ENCODE measurements at places on chromosomes 3 and 15.

GRCh38 chr3:86954747-86955146 lies 36.2 kb downstream of the VGLL3 start:
- DNase-seq = no peak

DNA sequence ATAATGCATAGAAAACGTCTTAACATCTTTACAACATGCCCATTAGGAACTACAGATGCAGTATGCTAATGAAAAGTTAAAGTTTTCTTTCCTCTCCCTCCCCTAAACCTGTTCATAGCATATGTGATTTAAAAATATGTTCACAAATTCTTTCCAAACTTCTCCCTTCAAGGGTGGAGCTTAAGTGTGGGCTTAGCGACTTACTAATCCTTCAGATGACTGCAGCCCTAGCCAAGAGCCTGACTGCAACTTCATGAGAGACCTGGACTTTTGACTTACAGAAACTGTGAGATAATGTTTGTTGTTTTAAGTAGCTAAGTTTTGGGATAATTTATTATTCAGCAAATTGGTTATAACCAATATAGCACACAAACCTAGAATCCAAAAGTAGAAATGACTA lies 22.0 kb upstream of the ANXA2 start:
- no peak for DNase-seq

DNA sequence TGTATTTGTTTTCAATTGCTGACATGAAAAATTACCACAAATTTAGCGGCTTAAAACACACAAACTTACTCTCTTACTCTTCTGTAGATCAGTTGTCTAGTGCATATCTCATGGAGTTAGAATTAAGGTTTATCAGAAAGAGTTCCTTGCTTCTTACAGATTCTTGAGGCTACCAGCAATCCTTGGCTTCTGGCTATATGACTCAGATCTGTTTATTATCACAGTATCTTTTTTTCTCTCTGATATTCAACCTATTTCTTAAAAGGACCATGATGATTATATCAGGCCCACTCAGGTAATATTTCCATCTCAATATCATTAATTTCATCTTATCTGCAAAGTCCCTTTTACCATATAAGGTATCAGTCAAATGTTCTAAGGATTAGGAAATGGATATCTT lies 263.5 kb upstream of the BCHE start:
- DNase-seq = no peak

- no peak for DNase-seq
Observed at GRCh38 chr15:73324496-73325170, 44.1 kb downstream of the HCN4 start.

DNA sequence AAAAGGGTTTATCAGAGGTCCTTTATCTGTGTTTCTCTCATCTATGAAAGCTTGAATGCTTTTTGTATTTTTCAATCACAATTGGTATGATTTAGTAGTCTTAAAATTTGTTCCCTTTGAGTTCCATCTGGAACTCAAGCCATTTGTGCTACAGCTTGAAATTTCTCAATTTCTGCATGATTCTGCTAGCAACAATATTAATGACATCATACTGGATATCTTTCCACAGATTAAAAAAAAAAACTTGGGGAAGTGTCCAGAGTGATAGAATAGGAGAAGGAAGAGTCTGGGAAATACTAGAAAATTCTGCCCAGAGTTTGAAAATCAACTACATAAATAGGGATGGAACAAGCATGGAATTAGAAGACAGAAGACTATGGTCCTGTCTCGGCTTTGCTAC lies 9.3 kb upstream of the FBN1 start:
- no peak for DNase-seq

DNA sequence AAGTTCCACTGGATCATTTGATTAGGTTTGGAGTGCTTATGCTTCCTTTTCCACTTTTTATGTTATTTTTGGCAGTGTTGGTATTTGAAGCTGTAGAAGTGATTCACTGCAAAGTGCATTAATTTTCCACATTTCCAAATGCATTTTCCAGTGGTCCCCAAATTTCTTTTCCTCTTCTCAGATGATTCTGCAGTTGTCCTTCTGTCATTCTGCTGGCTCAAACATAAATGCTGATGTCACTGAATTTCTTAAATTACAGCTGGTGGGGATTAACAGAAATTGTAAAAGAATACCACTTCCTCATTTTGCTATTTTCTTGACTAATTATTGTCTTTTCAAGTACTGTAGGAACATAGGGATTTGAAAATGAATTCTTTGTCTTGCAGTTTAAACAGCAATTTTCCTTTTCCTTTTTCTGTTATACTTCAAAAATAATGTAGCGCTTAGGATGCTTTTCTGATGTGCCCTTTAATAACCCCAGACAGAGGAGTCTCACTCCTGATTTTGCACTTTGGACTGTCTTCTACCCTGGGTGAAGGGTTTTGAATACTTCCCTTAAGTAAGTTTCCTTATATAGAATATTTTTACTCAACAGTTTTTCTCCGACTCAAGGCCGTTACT lies 25.0 kb downstream of the MITF start:
- no peak for DNase-seq

GRCh38 chr3:110454066-110454465 lies 617.5 kb upstream of the NECTIN3 start:
- DNase-seq = no peak

DNA sequence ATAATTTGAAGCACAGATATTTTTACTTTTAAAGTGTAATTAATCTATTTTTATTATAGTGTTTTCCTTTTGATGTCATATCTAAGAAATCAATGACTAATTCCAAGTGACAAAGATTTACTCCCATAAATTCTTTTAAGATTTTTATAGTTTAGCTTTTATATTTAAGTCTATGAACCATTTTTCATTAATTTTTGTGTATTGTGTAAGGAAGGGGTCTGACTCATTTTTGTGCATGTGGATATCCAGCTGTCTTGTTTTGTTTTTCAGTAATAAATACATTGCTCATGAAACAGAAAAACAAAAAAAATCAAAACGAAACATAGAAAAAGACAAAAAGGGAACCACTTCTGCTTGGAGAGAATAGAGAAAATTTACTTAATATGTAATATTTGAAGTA lies 145.1 kb downstream of the EPHA6 start:
- DNase-seq = no peak

GRCh38 chr15:52006702-52007340 lies 12.2 kb upstream of the MAPK6 start:
- DNase-seq = no peak

- no peak for DNase-seq
Observed at GRCh38 chr3:191342411-191342810, 12.1 kb upstream of the UTS2B start.

- no peak for DNase-seq
Observed at GRCh38 chr3:117799387-117799735, 1089.8 kb downstream of the TUSC7 start.

DNA sequence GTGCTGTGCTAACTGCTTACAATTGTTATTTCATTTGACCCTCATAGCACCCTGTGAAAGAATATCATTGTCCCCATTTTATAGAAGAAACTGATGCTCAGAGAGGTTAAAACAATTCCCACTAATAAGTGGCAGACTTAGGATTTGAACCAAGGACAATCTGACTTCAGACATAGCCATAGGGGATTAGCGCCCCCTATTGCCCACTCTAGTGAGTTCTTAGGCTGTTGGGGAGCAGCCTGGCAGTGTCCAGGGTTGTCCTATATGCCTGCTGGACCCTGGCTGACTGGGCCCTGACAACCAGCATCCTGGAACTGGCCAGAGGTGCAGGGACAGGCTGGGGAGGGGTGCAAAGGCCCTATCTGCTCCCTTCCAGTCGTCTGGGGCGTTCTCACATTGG lies 15.4 kb downstream of the DPH3 start:
- no peak for DNase-seq

- no peak for DNase-seq
Observed at GRCh38 chr3:8937064-8938020, 25.9 kb downstream of the RAD18 start.

DNA sequence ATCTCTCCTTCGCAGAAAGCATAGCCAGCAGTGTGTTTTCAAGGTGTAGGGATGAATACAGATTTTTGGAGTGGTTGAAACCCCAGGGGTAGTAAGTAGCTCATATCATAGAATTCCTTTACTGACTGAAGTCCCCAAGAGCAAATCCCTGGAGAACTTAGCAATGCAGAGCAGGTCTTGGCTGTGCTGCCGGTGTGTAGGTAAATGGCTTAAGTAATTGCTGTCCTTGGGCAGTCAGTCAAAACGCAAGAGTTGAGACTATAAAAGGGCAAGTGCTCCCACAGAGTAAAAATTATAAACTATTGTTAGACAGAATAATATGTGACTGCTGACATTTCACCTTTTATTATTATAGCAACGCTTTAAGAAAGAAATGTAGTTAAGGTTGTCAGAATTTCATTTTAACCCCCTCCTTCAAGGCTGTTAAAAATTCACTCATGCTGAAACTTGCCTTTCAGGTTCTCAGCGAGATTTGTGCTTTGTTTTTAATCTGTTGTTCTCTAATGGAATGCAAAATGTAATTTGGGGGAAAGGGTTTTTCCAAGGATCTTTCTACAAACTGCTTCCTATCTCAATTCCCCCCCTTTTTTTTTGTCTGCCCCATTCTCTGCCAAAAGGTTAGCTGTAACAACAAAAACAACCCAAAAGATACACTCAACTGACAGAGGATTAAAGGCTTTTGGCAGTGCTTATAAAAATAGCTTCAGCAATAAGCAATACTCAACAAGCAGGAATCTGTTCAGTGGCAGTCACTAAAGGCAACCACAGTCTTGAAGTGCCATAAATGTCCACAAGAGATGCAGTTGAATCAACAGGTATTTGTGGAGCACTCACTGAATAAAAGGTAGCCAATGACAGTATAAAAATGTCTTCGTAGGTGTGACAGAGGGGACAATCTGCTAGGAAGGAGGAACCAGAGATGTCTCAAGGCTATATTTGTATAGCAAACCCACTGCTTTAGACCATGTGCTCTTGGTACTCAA lies 105.3 kb downstream of the THRB start:
- DNase-seq = no peak

DNA sequence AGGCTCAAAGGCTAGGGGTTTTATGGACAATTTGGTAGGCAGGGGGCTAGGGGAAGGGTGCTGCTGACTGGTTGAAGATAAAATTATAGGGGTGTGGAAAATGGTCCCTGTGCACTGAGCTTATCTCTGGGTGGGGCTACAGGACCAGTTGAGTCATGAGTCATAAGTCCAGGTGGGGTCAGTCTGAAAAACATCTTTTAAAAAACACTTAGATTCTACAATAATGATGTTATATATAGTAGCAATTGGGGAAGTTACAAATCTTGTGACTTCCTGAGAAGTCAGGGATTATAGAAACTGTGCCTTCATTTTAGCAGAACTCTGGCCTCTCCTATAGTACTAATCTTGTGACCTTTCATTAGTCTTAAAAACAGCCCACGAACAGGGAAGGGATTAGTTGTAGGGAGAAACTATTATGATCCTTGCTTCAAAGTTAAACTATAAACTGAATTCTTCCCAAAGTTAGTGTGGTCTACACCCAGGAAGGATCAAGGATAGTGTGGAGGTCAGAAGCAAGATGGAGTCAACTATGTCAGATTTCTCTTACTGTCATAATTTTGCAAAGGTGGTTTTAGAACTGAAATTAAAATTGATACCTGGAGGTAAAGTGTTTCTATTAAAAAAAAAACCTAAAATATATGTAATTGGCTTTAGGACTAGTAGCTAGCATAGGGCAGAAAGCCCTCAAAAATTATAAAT lies 130.1 kb downstream of the P2RY1 start:
- no peak for DNase-seq

DNA sequence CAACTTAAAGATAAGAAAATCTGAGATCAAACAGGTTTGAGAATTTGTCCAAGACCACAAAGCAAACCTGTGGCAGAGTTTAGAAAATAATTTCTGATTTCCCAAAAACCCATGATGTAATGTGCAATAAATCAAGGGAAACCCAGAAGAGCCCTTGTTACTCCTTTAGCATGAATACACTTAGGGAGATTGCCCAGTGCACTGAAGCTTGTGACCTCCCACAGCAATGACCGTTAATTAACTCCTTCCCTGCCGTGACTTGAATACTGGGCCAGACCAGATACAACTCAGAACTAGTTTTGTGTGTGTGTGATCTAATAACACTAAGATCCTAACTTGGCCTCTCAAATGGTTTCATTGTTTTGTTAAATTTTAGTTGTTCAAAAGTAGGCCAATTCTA lies 2.5 kb downstream of the PRKAR2A start:
- no peak for DNase-seq

- peak; percentile 37 for DNase-seq
Observed at GRCh38 chr15:82999905-83000671, 11.4 kb downstream of the C15orf40 start.
